Ovary (tissue), 10 donors: ENCODE measurements at places on chromosomes 13 and 19.

DNA sequence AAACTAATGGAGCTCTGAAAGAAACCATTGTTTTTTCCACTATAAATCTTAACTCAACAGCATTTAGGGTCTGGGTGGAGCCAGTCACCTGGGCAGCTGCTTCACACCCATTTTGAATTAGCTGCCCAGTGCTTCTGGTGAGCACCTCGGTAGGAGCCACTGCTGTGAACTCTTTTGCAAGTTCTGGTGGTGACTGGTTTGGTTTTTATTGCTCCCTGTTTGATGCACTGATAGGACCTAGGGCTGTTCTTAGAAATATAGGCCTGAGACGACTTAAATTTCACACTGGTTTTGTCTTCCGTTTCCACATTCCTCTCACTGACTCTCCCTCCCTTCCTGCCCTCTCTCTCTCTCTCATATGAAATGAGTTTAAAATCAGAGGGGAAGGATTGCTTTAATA lies 103.9 kb downstream of the GGACT start:
- no peak for DNase-seq

DNA sequence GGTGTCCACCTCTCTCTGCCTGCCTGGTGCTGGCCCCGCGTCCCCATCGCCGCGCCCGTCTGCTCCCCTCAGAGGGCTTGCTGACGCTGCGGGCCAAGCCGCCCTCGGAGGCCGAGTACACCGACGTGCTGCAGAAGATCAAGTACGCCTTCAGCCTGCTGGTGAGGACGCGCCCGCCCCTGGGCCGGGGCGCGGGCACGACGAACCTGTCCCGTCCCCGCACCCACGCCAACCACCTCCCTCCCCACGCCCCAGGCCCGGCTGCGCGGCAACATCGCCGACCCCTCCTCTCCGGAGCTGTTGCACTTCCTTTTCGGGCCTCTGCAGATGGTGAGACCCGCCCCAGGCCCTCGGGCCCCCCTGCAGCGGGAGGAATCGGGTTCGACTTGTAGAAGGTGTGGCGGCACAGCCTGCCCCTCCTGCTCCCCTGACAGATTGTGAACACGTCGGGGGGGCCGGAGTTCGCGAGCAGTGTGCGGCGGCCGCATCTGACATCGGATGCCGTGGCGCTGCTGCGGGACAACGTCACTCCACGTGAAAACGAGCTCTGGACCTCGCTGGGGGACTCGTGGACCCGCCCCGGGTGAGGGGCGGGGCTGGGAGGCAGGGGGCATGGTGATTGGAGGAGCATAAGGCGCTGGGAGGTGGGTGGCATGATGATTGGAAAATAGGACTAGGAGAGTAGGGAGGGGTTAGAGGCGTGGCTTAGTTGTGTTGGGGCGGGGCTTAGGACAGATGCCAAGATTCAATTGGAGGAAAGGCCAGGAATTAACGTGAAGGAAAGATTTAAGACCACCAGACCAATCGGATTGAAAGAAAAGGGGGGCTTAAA lies 6.6 kb downstream of the EPS8L1 start:
- DNase-seq = no peak

DNA sequence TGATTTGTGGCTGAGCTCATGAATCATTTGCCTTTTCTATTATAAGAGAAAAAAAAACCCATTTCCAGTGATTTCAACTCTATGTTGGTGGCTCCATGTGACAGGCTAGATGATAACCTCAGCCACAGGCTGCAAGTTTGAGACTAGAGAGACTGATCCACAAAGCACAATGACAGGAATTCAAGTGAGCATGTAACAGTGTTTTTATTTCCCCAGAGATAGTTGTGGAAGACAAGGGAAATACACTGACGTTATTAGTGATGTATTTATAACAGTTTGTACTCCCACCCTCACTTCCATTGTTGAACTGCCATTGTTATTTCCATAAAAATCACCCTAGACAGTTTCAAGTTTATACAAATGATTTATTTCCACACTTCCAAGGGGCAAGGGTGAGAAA lies 27.9 kb upstream of the EDNRB start:
- no peak for DNase-seq

GRCh38 chr13:48852911-48853727 lies 122.6 kb upstream of the FNDC3A start:
- DNase-seq = no peak

DNA sequence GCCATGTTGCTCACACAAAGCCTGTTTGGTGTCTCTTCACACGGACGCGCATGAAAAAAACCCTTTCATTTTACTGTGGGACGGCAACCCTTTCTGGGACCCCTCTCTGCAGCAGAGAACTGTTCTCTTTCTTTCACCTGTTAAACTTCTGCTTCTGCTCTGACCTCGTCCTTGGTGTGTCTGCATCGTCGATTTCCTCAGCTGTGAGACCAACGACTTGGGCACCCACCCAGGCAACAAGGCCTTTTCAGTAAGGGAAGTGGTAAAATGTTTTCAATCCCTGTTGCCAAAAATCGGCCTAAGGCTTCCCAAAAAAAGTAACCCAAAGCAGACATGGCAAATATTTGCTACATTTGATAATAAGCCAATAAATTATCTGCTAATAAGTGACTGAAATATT lies 515.3 kb downstream of the IRS2 start:
- DNase-seq = no peak

GRCh38 chr19:45467456-45468158 lies at the start of gene FOSB:
Gene FOSB (plus strand): TSS chr19:45467996. CDS start chr19:45468587, 591 bp downstream.
- peak; percentile 97 for DNase-seq
